Spinal cord (tissue), 10 donors: ENCODE measurements at places on chromosomes 12 and 14. TPM values are rescaled to one million over a fixed set of nuclear protein-coding genes. Genes with fewer than 3 reads are reported as not detected.

Gene CLEC7A
- 9.9 TPM for total RNA-seq

Gene TCL1B
- total RNA-seq: not detected

Gene SLC25A47
- total RNA-seq: not detected

Gene MYO1H
- not detected for total RNA-seq

Gene SRRM4
- 3.8 TPM for total RNA-seq

Gene PA2G4
- 63.6 TPM for total RNA-seq

Gene DBX2
- 13.0 TPM for total RNA-seq

Gene CCDC175
- 1.5 TPM for total RNA-seq

Gene LRFN5
- total RNA-seq: 72.4 TPM

Gene MFAP5
- 138 TPM for total RNA-seq

Gene CNTN1
- total RNA-seq: 745 TPM

Gene ADCY4
- total RNA-seq: 9.0 TPM

Gene KRT6C
- not detected for total RNA-seq

Gene RCOR1
- 15.4 TPM for total RNA-seq
